Activated T-cell treated with anti-CD3 and anti-CD28 coated beads, Interleukin-2, amount 50 U/mL, for 72 hours (primary cell): ENCODE measurements at places on chromosomes 13 and 19.
A peak's percentile ranks its signal among the peaks of the same experiment; 100 is the strongest.

DNA sequence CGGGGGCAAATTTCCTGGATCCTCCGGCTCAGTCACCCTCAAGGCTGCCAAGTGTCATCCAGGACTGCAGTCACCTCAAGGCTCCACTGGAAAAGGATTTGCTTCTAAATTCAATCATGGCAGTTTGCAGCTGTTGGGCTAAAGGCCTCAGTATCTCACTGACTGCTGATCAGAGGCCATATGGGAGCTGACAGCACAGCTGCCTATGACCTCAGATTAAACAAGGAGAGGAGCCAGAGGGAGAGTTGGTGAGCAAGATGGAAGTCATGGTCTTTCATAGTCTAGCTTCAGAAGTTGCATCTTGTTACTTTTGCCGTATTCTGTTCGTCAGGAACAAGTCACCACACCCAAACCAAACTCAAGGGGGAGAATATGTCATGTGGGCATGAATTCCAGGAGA lies 849.7 kb downstream of the UQCRFS1 start:
- no peak for DNase-seq

DNA sequence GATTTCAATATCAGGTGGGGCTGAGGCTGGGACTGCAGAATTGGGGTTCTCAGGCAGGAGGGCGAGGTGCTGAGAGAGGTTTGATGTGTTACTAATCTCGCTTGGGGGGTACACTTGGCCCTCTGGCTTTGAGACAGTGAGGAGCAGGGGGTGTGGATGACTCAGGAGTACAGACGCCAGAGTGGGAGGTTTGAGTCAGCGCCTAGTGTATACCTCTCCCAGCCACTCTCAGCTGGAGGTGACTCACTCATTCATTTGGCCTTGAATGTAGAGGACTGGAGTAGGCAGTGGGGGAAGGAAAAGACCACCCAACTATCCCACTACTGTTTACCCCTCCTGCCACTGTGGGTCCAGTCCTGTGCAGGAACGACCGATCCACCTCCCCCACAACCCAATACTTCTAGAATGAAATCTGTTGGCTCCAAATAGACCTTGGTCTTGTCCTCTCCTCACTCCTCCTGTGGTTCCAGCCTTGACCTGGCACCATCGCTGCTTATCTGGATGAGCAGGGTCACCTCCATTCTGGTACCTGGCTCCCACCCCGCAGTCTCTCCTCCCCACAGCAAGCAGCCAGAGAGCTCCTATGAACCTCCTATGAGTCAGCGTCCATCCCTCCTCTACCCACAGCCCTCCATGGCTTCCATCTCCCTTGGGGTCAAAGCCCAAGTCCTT lies 20.1 kb upstream of the ZNRF4 start:
- DNase-seq = peak; percentile 46

DNA sequence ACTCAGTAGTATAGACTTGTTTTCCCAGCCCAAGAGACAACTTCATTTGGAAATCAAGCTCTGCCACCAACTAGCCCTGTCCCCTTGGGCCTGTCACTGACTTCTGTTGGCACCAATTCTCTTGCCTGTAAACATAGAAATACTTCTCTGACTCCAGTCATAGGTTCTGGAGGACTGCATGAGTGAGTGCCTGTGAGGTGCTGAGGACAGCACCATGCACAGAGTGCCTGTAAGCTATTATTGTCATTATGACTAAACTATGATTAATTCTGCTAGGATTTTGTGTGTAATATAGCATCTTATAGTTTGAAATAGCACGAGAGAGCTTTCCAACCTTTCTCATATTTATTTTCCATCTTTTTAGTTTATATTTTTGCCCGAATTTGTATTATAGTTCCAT lies 247.9 kb downstream of the MYO16 start:
- no peak for DNase-seq

DNA sequence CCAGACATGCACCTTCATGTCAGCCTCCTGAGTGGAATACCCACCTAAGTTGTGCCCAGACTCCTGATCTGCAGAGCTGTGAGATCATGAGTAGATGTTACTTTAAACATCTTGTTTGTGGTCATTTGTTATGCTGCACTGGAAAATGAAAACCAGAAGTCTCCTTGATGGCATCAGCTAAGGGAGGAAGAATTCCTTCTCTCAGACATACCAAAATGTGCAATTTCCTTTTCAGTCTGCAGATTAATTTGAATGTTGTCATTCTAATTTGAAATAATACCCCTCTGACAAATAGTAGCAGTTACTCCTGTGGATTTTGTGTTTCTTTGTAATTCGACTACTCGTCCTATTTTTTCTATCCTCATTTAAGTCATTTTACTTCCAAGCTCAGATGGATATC lies 59.3 kb downstream of the ITGBL1 start:
- no peak for DNase-seq

DNA sequence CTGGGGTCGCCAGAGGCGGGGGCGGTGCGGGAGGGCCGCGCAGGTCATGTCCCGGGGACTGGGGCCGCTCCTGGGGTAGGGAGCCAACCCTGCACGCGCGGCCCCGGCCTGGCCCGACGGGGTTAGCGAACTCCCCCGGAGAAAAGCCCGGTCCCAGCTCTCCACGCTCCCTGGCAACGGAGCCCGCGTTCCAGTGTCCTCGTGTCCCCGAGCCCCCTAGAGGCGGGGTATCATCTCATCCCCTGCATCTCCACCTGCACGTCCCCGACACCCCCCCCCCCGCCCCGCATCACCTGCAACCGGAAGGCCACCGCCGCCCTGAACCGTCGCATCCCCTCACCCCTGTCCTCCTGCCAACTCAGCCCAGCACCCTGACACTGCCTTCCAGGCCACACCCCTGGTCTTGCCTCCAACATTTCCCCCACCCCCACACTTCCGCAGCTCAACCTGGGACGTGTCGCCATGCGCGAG lies 2.7 kb downstream of the WDR88 start:
- peak; percentile 67 for DNase-seq

DNA sequence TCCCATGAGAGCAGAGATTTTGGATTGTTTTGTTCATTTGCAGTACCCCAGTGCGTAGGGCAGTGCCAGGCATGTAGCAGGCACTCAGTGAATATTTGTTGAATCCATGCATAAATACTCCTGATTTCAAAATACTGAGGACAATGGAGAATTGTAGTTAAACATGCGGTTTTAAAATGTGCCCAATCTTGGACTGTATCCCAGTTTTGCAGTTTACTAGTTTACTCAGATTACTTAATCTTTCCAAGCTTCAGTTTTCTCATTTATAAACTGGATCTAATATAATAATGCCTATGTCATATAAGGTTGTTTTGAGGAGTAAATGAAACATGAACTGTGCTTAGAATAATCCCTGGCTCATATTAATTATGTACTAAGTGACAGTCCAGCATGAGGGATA lies 39.0 kb downstream of the RCBTB2 start:
- DNase-seq = no peak

DNA sequence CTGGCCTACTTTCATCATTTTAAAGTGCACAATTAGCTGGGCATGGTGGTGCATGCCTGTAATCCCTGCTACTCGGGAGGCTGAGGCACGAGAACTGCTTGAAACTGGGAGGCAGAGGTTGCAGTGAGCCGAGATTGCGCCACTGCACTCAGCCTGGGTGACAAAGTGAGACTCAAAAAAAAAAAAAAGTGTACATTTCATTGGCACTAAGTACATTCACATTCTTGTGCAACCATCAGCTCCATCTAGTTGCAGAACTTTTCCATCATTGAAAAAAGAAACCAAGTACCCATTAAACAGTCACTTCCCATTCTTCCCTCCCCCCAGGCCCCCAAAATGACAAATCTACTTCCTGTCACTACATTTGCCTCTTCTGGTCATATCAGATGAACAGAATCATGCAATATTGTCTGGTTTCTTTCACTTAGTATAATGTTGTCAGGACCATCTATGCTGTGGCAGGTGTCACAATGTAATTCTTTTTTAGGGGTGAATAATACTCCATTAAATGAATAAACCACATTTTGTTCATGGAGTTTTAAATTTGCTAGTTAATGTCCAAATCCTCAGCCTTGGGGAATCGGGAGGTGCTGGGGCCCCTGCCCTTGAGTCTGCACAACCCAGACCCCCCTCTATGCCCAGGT lies 7.4 kb upstream of the SIGLEC11 start:
- no peak for DNase-seq

GRCh38 chr19:18762125-18763023 lies 28.7 kb downstream of the COMP start:
- no peak for DNase-seq

GRCh38 chr19:37467608-37468090 lies 405 bp upstream of the ZNF569 start:
- DNase-seq = no peak

- no peak for DNase-seq
Measured at GRCh38 chr19:2611483-2612464, 90.7 kb downstream of the GNG7 start.

- no peak for DNase-seq
Measured at GRCh38 chr19:14817052-14817451, 17.9 kb downstream of the OR7A5 start.

- DNase-seq = peak; percentile 93
Measured at GRCh38 chr19:12965017-12965811, 4.2 kb upstream of the DAND5 start.

GRCh38 chr19:54297759-54298305 lies 15.1 kb downstream of the LILRA5 start:
- no peak for DNase-seq

- no peak for DNase-seq
Measured at GRCh38 chr19:17575871-17576757, 20.7 kb downstream of the COLGALT1 start.

- no peak for DNase-seq
Measured at GRCh38 chr13:110305949-110306339, 1.0 kb downstream of the COL4A1 start.
